NCI-H774 (cell line): ENCODE measurements at places on chromosomes 7 and 10.

GRCh38 chr7:43535810-43536585 lies 46.9 kb upstream of the STK17A start:
- DNase-seq = no peak

- no peak for DNase-seq
Measured at GRCh38 chr7:72028267-72028666, 383.9 kb downstream of the CALN1 start.

DNA sequence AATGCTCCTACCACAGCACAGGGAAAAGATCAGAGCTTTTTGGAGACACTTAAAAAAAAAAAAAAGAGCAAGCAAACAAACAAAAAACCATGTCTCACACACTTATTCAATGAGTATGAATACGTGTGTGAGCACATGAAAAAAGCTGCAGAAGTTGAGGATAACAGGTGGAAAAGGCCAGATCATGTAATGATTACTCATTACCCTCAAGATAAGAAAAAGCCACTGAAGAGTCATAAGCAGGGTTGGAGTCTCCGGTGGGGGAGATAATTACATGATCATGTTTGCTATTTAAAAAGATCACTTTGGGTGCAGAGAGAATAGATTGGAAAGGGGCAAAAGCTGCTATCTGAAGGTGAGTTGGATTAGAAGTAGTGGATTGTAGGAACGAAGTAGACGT lies 77.0 kb downstream of the POU6F2 start:
- DNase-seq = no peak

DNA sequence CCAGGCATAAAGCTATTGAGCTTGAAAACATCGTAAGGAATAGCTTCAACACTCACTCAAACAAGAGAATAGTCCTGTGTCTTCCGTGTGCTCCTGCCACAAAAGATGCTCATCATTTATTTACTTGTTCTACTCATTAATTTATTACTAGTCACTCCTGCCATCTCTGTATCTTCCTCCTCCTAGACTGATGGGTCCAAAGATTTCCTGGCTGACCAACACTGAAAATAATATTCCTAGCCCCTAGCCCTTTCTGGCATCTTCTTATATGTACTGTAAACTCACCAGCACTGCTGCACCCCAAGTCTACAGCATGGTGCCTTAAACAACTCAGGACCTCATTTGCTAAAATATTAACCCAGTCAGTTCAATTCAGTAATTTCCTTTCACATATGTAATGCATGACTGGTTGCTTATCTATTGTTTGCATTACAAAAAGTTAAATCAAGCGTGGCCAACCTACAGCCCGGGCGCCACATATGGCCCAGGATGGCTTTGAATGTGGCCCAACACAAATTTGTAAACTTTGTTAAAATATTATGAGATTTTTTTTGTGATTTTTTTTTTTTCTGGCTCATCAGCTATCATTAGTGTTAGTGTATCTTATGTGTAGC lies 86.7 kb upstream of the GSDME start:
- no peak for DNase-seq

DNA sequence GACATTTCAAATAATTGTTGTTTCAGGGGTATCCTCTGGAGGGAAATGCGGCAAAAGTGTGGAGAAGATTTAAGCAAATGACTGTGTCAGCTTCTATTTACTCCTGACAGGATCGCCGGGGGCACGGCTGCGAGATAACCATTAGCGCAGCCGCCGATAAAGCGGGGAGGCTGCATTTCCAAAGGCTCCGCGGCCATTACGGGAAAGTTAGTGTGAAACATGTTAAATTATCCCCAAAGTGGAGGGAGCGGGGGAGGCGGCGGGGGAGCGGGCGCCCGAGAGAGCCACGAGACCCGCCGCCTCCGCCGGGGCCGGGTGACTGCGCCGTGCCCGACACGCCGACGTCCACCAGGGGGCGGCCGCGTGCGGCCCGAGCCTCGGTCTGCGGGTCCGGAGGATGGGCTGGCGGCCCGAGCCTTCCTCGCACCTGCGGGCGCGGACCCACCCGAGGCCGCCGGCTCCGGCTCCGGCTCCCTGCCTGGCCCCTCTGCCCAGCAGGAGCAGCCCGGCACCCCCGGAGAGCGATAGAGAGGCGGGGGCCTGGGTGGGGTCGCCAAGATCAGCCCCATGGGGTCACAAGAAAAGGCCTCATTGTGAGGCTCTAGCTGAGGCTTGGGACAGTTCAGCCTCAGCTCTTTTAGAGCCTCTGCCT lies 74.4 kb upstream of the PAX2 start:
- no peak for DNase-seq

GRCh38 chr10:121062115-121062514 lies 211.0 kb downstream of the WDR11 start:
- DNase-seq = no peak

- DNase-seq = no peak
Measured at GRCh38 chr10:43251419-43252165, 15.3 kb downstream of the RASGEF1A start.

- peak; percentile 11 for DNase-seq
Measured at GRCh38 chr10:73873838-73874215, 528 bp downstream of the CAMK2G start.

- no peak for DNase-seq
Measured at GRCh38 chr7:140267381-140268226, 90.8 kb upstream of the KDM7A start.

DNA sequence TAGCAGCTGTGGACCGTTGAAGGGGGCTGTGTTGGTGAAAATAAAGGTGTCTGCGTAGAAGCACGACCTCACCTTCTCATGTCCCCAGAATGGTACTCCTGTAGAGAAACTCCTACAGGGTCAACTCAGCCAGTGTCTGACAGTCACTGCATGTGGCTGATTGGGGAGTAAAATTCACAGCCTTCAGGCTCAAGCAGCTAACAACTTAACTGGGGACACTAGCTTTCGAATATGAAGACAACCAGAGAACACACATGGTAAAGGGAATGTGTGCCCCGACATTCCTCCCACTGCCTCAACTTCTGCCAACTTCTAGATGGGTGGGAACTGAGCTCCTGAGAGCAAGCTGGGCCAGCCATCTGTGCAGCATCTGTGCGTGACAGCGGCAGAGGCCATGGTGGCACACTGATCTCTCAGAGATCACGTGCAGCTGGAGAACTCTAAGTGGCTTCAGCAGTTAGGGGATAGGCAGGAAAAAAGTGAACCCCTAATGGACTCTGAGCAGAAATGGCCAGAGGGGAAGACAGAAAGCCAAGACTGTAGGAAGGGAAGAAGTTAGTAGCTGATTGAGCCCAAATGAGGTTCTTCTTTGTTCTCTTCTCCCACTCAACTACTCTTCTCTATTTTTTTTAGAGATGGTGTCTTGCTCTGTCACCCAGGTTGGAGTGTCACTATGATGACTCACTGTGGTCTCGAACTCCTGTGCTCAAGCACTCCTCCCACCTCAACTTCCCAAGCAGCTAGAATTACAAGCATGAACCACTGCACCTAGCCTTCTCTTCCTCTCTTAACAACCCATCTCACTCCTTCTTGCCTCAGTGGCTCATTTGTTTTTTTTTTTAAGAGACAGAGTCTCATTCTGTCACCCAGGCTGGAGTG lies 280.8 kb downstream of the ZEB1 start:
- no peak for DNase-seq

DNA sequence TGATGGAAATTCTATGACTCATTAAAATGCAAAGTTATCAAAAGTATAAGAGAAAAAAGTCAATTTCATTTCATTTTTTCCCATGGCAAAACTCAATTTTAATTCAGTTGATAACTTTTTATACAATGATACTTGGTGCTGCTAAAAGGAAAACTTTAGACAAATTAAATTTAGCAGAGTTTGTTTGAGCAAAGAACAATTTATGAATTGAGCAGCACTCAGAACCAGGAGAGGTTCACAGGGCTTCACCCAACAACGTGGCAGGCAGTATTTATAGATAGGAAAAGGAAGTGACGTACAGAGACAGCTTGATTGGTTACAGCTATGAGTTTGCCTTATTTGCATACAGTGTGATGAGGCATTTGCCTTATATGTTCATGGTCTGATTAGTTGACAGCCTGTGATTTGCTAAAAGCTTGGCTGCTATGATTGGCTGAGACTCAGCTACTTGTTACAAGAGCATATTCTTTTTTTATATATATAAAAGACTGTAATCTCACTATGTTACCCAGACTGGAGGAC lies 157.2 kb upstream of the CELF2 start:
- DNase-seq = no peak

DNA sequence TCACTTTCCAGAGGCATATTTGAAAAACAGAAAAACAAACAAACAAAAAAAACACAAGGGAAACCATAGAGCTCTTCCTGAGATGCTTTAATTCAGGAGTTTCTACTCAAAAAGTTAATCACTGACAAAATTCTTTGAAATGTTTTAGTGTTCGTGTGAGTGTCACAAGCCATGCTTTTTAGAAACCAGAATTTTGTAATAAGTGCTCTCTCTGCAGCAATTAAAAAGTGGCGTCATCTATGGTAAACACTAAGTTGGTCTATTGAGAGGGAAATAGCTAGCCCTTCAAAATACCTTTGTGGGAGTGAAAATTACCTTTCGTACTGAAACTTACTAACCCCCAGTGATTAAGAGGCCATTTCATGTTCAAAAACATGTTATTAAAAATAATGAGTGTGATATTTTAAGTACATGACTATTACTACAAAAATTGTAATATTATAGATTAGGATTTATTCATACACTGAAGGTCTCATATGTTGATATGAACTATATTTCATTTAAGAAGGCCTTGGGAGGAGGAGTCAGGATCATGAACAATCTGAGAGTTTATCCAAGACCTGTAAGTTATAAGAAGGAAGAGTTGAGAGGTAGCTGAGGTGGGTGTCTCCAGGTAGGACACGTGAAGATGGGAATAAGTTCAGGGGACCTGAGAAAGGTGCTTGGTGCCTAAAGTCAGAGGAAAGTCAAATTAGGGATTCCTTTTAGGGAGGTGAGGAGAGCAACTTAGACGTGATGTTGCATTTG lies 94.6 kb downstream of the PPP1R9A start:
- no peak for DNase-seq

DNA sequence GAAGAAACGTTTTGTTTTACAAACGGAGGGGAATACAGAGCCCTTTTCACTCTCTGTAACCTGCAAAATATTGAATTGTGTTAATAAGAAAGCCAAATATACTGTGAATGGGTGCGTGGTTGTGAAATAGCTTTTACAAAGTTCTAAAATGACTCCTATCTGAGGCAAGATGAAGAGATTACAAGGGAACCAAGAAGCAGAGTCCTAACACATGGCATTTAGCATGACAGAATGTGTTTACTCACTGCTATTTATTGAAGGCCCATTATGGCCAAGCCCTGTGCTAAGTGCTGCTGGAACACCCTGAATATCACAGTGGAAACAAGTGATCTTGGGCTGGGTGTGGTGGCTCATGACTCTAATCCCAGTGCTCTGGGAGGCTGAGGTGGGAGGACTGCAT lies 12.9 kb downstream of the JCAD start:
- peak; percentile 46 for DNase-seq

GRCh38 chr10:112202561-112203241 lies 19.1 kb upstream of the GPAM start:
- no peak for DNase-seq

GRCh38 chr7:50633414-50633710 lies 68.2 kb upstream of the DDC start:
- no peak for DNase-seq

DNA sequence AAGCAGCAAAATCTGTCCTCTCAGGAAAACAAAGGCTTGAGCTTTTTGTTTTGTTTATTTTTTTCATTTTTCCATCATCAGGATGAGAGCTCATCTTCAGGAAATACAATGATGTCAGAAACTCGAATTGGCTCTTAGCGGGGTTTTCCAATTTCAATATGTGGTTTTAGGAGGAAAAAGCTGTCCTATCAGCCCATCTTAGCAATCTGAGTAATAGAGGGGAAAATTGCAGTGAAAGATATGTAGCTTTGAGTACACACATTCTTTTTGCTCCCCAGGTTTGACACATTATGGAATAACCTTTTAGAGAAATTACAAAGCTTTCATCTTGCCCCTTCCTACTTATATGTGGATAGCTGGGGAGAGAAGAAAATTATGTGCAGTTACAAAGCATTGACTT lies 113.6 kb upstream of the MYO3A start:
- DNase-seq = no peak

GRCh38 chr10:73159038-73159648 lies 8.7 kb downstream of the ECD start:
- peak; percentile 13 for DNase-seq

DNA sequence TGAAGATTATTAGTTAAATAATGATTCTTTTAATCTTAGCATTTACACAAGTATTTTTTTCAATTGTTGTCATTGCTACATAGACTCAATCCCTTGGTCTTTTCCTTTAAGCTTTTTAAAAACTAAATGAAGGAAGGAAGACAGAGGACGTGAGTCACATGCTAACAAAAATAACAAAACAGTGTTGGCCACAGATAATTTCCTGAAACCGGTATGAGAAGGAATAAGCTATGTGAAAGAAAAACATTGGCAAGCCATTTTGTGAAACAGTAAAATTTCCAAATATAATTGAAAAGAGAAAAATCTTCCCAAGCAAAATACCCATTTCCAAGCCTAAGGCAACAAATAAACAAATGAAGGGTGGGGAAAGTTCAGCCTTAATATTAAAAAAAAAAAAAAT lies 223.0 kb downstream of the AHR start:
- no peak for DNase-seq

GRCh38 chr7:97128736-97129135 lies 11.2 kb downstream of the SDHAF3 start:
- DNase-seq = no peak

- DNase-seq = no peak
Measured at GRCh38 chr10:18229826-18230225, 89.6 kb downstream of the CACNB2 start.

GRCh38 chr7:2921653-2922347 lies 77.7 kb upstream of the GNA12 start:
- DNase-seq = no peak

- no peak for DNase-seq
Measured at GRCh38 chr7:31710171-31710570, 23.2 kb downstream of the PPP1R17 start.

DNA sequence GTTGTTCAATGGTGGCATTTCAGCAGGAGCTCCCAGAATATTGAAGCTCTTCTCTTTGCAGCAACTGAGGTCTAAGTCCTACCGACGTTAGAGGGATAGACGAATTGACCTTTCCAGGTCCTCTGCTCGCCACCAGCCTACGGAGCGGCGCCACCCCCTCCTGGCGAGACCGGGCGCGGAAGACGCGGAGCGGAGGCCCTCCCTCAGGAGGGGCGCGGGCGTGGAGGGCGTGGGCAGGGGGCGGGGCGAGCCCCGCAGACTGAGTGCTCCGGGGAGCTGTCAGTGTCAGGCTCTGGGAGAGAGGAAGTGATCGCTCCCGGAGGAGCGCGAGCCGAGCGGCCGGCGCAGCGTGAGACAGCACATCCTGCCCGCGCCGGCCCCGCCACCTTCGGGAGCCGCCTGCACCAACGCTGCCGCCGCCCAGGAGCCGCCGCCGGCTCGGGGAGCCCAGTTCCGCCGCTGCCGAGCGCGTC lies at the start of gene DYNC1I1:
TSS of gene DYNC1I1 (plus strand) at position 257 of the 473 bp plus-strand sequence. CDS start 32,176 bp downstream, outside the sequence.
- peak; percentile 78 for DNase-seq

DNA sequence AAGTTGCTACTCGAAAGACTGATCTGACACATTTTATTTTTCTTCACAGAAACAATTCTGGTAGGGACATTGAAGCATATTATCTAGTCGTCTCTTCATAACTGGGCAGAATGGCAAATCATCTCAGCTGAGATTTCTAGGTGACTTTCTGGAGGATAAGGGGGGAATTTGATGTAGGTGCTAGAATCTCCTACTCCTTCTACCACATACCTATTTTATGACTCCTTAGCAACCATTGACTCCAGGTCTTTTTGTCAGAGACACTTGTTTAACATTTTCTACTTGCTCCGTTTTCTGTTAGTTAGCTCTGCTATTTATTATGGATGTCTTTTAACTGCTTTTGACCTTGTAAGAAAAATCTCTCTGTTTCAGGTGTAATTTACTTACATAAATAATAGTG lies 380.9 kb upstream of the SEMA3C start:
- no peak for DNase-seq
